ENCODE measurements at places on chromosomes 6 and 20. TPM values are rescaled to one million over a fixed set of nuclear protein-coding genes. Genes with fewer than 3 reads are reported as not detected.

Gene HELZ2
- polyA plus RNA-seq = 6.7 TPM

- no peak for DNase-seq
Observed at GRCh38 chr6:56862415-56863175, 92.3 kb upstream of the BEND6 start.

DNA sequence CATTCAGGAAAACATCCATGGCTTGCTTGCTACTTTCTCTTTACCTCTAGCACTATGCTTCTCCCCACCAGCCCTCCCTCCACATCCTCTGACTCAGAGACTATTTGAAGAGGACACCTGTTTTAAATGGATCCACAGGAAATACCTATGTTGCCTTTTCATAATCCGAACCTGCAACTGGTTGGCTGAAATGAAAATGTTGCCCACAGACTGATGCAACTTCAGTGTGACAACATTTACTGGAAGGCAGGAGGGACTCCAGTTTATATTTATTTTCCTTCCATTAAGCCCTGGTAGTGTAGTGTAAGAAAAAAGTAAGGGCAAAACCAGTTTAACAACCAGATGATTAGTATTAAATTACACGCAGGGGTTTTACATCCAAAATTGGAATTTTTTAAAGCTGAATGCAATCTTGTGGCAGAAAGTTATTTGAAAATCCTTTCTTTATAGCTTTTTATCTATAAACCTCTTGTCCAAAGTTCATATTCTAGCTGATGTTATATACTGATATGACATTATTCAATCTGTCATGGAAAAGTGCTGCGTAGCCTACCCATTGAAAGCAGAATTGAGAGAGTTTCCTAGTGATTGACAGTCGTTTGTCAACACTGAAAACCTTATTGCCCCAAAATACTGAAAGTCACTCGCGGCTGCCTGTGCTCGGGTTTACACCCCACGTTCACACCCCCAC, 881 bp upstream of the AIG1 start:
- peak; percentile 44 for DNase-seq

- no peak for DNase-seq
Observed at GRCh38 chr6:111802015-111802414, 71.2 kb downstream of the FYN start.

DNA sequence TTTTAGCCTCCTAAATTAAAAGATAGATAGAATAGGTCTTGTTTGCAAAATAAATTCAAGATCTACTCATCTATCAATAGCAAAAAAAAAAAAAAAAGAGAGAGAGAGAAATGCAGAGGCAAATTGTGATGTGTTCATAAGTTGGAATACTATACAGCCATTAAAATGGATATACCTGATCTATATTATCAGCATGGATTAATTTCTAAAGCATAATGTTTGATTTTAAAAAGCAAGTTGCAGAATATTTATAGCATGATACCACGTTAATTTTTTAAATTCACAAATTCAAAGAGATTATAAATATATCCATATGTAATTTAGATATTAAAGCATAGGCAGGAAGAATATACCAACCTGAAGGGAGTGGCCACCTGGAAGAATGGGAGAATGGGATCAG, 114.9 kb upstream of the PTPRT start:
- DNase-seq = no peak

GRCh38 chr6:55869674-55870073, 5.7 kb downstream of the BMP5 start:
- no peak for DNase-seq
